Skin of body (tissue), 3 donors: ENCODE measurements at places on chromosomes 5 and 9. TPM values are rescaled to one million over a fixed set of nuclear protein-coding genes. Genes with fewer than 3 reads are reported as not detected.

The SPINK4 gene
- total RNA-seq, result not detected

The PHAX gene
- total RNA-seq, result 46.6 TPM

The KCNV2 gene
- not detected for total RNA-seq

The MOB3B gene
- 4.5 TPM for total RNA-seq

The CAPSL gene
- total RNA-seq, result 0.20 TPM

The SPINK13 gene
- total RNA-seq, result not detected
